ENCODE measurements at places on chromosomes 2 and 18. TPM values are rescaled to one million over a fixed set of nuclear protein-coding genes. Genes with fewer than 3 reads are reported as not detected.
A peak's percentile ranks its signal among the peaks of the same experiment; 100 is the strongest.

DNA sequence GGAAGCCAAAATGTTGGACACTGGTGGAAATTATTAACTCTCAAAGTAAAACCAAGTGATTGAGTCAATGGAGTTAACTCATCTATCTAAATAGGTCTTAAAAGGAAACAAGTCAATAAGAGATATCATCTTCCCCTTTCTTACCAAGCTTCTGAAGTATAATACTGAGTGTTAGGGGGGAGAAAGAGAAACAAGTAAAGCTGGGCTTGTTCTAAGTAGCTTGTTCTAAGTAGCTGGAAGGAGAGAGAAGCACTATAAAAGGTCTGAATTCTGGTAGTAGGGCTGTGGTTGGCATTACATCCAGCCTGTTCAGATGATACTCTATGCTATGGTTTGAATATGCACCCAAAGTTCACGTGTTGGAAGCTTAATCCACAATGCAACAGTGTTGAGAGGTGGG is 26.8 kb downstream of the YES1 start:
- no peak overlapping the region for H3K27ac ChIP-seq
- H3K36me3 ChIP-seq = peaks cover 22% of the 10 kb centered on the region
- no peak overlapping the region for H3K4me3 ChIP-seq
- H3K4me1 ChIP-seq = peaks cover 20% of the 10 kb centered on the region
- no peaks in the 10 kb centered on the region for H3K27me3 ChIP-seq
- no peak for DNase-seq

GRCh38 chr2:126890136-126890510 is 8.6 kb upstream of the TEX51 start:
- H3K4me3 ChIP-seq = no peak overlapping the region
- H3K4me1 ChIP-seq = peaks cover 10% of the 10 kb centered on the region
- H3K27me3 ChIP-seq = peaks cover 44% of the 10 kb centered on the region
- no peaks in the 10 kb centered on the region for H3K36me3 ChIP-seq
- DNase-seq = no peak
- no peak overlapping the region for H3K27ac ChIP-seq

DNA sequence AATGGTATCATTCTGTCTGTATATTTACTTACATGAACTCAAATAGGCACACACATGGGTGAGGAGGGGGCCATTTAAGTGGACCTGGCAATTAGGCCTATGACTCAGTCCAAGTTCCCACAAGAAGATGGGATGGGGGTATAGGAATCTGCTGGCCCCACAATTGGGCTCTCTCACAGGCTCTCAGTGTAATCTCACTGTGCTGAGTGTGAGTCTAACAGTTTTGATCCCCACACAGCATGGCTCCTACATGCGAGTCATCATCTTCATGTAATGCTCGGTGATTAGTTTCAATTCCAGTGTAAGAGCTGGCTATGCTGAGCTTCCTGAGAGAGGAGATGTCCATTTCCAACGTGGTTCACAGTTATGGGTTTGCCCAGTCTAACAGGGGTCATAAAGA is 114.0 kb downstream of the GATA6 start:
- H3K27ac ChIP-seq = no peak overlapping the region

DNA sequence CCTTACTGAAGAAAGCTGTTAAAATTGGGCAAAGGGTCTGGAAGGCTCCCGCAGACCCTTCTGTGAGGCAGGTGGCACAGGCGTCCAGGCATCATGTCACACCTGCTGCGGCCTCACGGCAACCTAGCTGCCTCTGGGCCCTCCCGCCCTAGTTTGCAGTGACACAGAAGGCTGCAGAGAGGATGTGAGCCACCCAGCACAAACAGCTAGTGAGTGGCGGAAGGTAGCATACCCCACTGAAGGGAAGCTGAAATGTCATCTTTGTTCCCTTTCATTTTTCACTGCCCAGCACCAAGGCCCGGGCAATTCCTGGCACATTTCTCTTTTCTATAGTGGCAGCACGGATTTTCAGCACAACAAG is 53.8 kb downstream of the TRAPPC12 start:
- DNase-seq = no peak
- H3K36me3 ChIP-seq = peaks cover 50% of the 10 kb centered on the region
- H3K27ac ChIP-seq = no peak overlapping the region
- H3K4me3 ChIP-seq = no peak overlapping the region
- H3K27me3 ChIP-seq = no peaks in the 10 kb centered on the region

DNA sequence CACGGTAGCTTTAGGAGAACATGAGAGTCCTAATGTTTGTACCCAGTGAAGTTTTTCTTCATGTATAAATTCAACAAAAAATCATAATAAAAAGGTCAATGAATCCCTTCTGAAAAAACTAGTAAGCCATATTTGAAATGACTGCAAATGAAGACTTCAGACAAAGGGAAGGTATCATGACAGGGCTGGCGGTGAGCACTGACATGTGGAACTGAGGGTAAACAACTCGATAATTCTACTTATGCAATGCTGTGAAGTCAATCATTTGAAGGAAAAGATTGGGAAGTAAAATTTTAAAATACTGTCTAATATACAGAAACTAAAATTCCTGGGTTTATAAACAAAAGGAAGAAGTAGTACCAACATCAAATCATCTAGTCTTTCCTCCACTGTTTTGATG is 190.2 kb upstream of the COPS8 start:
- H3K27me3 ChIP-seq = no peaks in the 10 kb centered on the region
- H3K4me1 ChIP-seq = no peaks in the 10 kb centered on the region
- no peaks in the 10 kb centered on the region for H3K36me3 ChIP-seq
- no peak overlapping the region for H3K27ac ChIP-seq
- H3K4me3 ChIP-seq = no peak overlapping the region

GRCh38 chr2:196244966-196245365 is 73.6 kb upstream of the STK17B start:
- H3K27me3 ChIP-seq = no peaks in the 10 kb centered on the region
- H3K4me3 ChIP-seq = no peak overlapping the region
- H3K27ac ChIP-seq = no peak overlapping the region
- no peak for DNase-seq

DNA sequence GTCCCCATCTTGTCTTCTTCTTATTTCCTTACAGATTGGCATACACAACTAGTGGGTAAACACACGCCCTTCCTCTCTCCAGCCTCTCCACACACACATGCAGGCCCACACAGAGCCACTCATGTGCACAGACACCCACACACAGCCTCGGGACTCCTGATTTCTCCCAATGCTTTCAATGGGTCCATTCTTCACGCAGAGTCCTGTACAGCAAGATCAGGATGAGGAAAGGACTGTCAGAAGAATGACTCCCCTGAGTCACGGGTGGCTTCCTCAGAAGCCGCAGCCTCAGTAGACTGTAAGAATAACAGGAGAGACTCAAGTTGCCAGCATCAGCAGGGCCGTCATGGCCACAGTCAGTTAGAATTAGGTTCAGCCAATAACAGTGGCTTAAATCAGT is 109.1 kb upstream of the GLI2 start:
- peaks cover 38% of the 10 kb centered on the region for H3K27me3 ChIP-seq
- H3K4me1 ChIP-seq = no peaks in the 10 kb centered on the region
- DNase-seq = no peak
- H3K4me3 ChIP-seq = no peak overlapping the region
- H3K36me3 ChIP-seq = no peaks in the 10 kb centered on the region

- DNase-seq = no peak
- no peak overlapping the region for H3K4me3 ChIP-seq
- H3K4me1 ChIP-seq = no peaks in the 10 kb centered on the region
- no peak overlapping the region for H3K27ac ChIP-seq
- no peaks in the 10 kb centered on the region for H3K36me3 ChIP-seq
These were observed 181.0 kb downstream of the C1D start for GRCh38 chr2:67881816-67882215.

- peaks cover 39% of the 10 kb centered on the region for H3K27me3 ChIP-seq
- H3K27ac ChIP-seq = no peak overlapping the region
- no peaks in the 10 kb centered on the region for H3K36me3 ChIP-seq
- no peak overlapping the region for H3K4me3 ChIP-seq
- H3K4me1 ChIP-seq = peaks cover 4% of the 10 kb centered on the region
These were observed 60.4 kb downstream of the ASB1 start for GRCh38 chr2:238487134-238487533.

DNA sequence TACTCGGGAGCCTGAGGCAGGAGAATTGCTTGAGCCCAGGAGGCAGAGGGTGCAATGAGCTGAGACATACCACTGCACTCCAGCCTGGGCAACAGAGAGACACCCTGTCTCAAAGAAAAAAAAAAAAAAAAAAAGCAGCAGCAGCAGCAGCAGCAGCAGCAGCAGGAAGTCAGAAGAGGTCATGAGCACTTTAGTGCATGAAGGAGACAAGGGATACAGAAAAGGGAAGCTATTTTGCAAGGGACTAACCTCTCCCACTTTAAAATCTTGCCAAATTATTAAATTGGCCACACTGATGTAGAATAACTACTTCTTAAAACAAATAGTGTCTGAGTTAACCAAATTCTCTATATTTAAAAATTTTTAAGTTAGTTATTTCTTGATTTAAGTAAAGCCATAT is 113.4 kb upstream of the PDE1A start:
- no peak overlapping the region for H3K4me3 ChIP-seq
- H3K4me1 ChIP-seq = no peaks in the 10 kb centered on the region
- no peaks in the 10 kb centered on the region for H3K36me3 ChIP-seq
- H3K27me3 ChIP-seq = no peaks in the 10 kb centered on the region
- no peak for DNase-seq

GRCh38 chr18:9594823-9595596 is 19.3 kb downstream of the PPP4R1 start:
- no peak overlapping the region for H3K27ac ChIP-seq
- no peak overlapping the region for H3K4me3 ChIP-seq
- no peak for DNase-seq

DNA sequence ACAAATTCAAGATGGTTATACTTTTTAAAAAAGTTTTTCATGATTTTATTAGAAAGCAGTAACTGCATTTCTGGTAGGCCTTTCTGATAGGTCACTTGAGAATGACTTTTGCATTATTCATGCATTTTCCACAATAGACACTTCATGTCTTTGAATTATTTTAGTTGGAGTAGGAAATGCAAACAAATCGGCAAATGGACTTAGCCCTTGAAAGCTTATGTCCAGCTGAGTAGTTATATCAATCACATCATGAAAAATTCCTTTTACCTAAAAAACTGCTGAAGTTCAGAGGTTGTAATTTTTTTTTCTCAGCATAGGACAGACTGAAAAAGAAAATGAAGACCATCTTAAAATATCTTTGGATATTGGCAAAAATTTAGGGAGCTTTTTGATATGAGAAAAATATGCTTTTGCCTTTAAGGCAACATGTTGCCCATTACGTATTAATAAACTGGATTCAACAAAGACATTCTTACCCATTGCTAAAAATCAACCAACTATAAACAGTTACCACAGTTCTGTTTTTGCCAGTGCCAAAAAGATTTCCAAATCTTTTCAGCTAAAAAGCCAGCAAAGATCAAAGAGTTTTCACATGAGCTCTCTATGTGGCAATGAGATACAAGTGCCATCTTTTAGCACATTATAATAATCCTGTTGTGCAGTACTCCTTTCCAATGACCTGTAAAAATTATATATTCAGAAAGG is 45.5 kb upstream of the FRZB start:
- H3K4me3 ChIP-seq = no peak overlapping the region
- H3K27me3 ChIP-seq = no peaks in the 10 kb centered on the region
- no peak overlapping the region for H3K27ac ChIP-seq
- peaks cover 47% of the 10 kb centered on the region for H3K36me3 ChIP-seq

- H3K4me1 ChIP-seq = no peaks in the 10 kb centered on the region
- DNase-seq = no peak
- no peak overlapping the region for H3K27ac ChIP-seq
- peaks cover 23% of the 10 kb centered on the region for H3K27me3 ChIP-seq
- H3K36me3 ChIP-seq = no peaks in the 10 kb centered on the region
These were observed 8.4 kb upstream of the MEIS1 start for GRCh38 chr2:66426244-66427111.

GRCh38 chr18:57141208-57142129 is 5.4 kb upstream of the BOD1L2 start:
- H3K27ac ChIP-seq = no peak overlapping the region
- H3K27me3 ChIP-seq = no peaks in the 10 kb centered on the region
- no peaks in the 10 kb centered on the region for H3K36me3 ChIP-seq
- DNase-seq = peak; percentile 35
- peaks cover 31% of the 10 kb centered on the region for H3K4me1 ChIP-seq
- no peak overlapping the region for H3K4me3 ChIP-seq

DNA sequence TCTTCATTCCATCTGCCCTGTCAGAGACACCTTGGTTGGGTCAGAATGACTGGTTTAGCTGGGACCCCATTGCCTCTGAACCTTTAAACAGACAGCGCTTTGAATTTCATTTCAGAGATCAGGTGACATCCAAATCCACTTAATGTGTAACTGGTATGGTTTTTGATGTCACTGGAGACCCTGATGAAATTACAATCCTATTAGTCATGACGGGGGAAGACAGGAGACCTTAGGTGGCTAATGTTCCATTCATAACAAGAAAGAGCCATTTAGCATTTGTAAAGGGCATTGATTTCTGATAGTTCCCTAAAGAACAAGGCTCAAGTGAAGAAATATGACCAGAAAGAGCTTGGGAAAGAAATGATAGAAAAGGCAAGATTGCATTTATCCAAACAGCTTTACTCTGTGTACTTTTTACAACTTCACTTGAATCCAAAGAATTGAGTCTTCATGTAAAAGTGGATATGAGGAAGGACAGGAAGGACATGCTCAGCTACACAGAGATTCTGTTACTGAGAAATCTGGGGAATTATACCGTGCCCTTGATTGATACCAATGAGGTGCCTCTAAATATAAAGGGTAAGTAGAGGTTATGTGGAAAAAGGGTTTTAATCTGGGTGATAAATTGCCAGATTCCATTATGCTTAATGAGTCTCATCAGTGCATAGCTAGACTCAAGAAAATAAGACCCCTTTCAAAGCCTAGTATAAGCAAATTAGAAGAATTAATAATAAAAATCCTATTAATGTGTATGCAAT is 198.2 kb downstream of the NCKAP5 start:
- no peaks in the 10 kb centered on the region for H3K4me1 ChIP-seq
- no peak for DNase-seq
- no peak overlapping the region for H3K27ac ChIP-seq

GRCh38 chr2:11591091-11591490 is 57.2 kb downstream of the GREB1 start:
- no peak overlapping the region for H3K4me3 ChIP-seq
- no peaks in the 10 kb centered on the region for H3K36me3 ChIP-seq
- DNase-seq = no peak
- H3K27ac ChIP-seq = no peak overlapping the region

- H3K36me3 ChIP-seq = no peaks in the 10 kb centered on the region
- no peak overlapping the region for H3K27ac ChIP-seq
- no peak overlapping the region for H3K4me3 ChIP-seq
- DNase-seq = no peak
- H3K27me3 ChIP-seq = peaks cover 10% of the 10 kb centered on the region
These were observed 14.3 kb downstream of the SPATA3 start for GRCh38 chr2:231010201-231010730.

DNA sequence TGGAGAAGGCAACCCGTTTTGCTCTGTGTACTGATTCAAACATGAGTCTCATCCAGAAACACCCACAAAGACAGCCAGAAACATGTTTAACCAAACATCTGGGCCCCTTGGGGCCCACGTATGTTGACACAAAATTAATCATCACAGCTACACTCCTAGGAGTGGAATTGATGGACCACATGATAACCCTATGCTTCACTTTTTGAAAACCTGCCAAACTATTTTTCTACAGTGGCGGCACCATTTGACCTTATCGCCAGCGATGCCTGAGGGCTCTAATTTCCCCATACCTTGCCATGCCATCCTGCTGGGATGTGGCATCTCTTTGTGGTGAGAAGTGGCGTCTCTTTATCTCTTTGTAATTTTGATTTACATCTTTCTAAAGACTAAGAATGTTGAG is 38.5 kb downstream of the PSMG2 start:
- H3K27me3 ChIP-seq = no peaks in the 10 kb centered on the region
- peaks cover 3% of the 10 kb centered on the region for H3K4me1 ChIP-seq
- no peak overlapping the region for H3K27ac ChIP-seq
- peak; percentile 39 for DNase-seq

CDCA7 gene
- 66.8 TPM for total RNA-seq

APOB gene
- 1.4 TPM for total RNA-seq

LIMS1 gene
- total RNA-seq = 101 TPM

BMP10 gene
- 0.89 TPM for total RNA-seq

PREB gene
- total RNA-seq = 79.1 TPM

RAB6C gene
- not detected for total RNA-seq

REG3G gene
- 0.22 TPM for total RNA-seq

TWIST2 gene
- total RNA-seq = not detected
